Dermis blood vessel endothelial cell (primary cell): ENCODE measurements at places on chromosomes 3 and 15. TPM values are rescaled to one million over a fixed set of nuclear protein-coding genes. Genes with fewer than 3 reads are reported as not detected.

- DNase-seq = no peak
These were observed 117.4 kb upstream of the LPP start for GRCh38 chr3:188036375-188037194.

DNA sequence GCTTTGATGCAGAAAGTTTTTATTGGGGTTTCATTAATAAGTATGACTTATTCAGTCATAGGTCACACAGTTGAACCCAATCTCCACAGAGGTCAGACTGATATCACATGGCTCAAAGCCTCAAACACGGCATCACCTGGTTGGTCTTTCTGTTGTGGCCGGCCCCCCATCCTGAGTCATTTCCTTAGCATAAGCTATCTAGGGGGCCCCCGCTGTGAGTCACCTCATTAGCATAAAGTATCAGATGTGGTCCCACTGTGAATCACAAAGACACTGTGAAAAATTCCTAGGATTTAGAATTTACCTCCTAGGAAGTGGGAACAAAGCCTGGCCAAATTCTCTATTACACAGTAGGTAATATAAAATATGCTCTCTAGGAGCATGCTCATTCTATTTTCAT, 502.2 kb downstream of the PYDC2 start:
- DNase-seq = peak; percentile 46

DNA sequence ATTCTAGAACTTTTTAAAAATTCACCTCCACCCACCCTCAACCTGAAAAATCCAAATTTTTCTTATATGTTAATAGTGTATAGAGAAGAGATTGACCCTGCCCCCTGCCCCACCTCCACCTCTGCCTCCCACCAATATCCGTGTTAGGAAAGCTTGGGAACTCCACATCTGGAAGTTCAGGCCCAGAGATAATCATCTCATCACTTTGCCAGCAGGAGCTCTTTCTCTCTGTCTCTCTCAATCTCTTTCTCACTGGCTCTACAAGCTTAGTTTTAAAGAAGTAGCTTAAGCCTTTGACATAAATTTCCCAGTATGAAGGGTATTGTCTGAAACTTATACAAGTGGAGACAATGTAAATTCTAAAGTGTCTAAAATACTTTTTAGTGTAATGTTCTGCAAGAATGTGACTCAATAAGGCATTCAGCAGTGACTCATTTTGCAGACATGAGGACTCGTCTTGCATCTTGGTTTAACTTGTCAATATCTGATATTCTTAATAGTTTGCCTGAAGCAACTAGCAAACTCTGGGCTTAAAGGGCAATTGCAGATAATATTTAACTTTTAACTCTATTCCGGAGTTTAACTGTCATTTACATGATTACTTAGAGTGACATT, 299.8 kb upstream of the EPHA3 start:
- no peak for DNase-seq

GRCh38 chr3:124765197-124765840, 35.1 kb downstream of the UMPS start:
- DNase-seq = no peak

DNA sequence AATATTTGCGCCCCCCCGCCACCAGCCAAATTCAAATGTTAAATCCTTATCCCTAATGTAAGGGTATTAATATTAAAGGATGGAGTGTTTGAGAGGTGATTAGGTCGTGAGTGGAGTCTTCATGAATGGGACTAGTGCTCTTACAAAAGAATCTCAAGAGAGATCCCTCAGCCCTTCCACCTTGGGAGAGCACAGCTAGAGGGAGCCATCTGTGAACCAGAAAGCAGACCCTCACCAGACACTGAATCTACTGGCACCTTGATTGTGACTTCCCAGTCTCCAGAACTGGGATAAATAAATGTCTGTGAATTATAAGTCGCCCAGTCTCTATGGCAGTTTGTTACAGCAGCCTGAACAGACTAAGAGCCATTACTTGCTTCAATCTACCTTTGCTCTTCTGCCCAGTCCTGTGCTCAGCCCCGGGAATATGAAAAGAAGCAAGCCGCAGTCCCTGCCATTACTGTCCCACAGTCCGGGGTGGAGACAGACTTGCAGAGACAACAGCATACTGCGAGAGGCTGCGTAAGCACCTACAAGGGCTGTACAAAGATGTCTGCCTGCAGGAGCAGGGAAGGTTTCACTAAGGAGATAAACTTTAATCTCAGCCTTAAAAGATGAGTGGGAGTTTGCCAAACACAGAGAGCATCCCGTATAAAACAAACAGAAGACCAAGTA, 110.7 kb upstream of the TMCO5A start:
- no peak for DNase-seq

MKRN3 gene
- 0.34 and 0.88 TPM in 2 replicates for total RNA-seq

GRCh38 chr15:73632670-73633058, 525 bp downstream of the NPTN start:
- DNase-seq = peak; percentile 19

GRCh38 chr3:31189971-31190370, 295.5 kb upstream of the GADL1 start:
- DNase-seq = no peak

DNA sequence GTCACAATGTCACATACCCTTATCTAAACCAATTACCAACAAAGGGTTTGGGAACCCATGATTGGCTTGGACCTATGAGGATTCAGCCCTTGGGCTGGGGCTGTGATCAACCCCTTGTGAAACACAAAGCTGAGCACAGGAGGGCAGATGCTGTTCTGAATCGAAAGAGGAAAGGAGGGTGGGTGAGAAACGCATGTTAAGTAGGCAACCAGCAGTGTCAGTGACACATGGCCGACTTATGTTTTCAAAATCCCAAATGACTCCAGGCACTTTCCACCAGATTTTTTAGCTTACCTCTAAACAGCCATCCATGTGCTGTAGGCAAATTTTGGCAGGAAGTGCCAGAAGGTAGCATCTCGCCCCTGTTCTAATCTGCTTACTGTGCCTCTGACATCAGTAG, 34.1 kb upstream of the KLHL25 start:
- no peak for DNase-seq

DZIP1L gene
- total RNA-seq = 2.4 and 4.6 TPM in 2 replicates

AGBL1 gene
- total RNA-seq = not detected in 2 replicates

- DNase-seq = peak; percentile 67
These were observed 36.6 kb downstream of the MUC20 start for GRCh38 chr3:195757438-195757770.

DNA sequence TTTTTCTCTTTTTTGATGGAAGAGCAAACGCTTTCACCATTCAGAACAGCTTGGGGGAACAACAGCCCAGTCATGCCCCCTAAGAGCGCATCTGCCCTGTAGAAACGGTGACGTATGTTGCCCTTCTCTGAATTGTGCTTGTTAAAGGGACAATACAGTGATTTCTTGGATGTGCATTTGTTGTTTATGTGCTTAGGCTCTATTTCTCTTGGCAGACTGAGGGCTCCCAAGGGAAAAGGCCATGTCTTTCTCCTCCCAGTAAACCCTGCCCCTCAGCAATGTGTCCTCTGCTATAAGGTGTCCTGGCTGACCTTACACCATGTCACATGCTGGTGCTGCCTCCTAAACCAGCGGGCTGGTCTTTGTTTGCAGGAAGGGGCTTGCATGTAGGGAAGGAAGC, 346.1 kb downstream of the EPHB1 start:
- no peak for DNase-seq
